Stimulated activated CD4-positive, alpha-beta T cell treated with anti-CD3 and anti-CD28 coated beads, TNF-alpha, amount 100 ng/mL, for 48 hours (primary cell): ENCODE measurements at places on chromosomes 16 and 17.
A peak's percentile ranks its signal among the peaks of the same experiment; 100 is the strongest.

- DNase-seq, result no peak
Measured at GRCh38 chr17:10265100-10265810, 66.8 kb upstream of the GAS7 start.

- DNase-seq, result no peak
Measured at GRCh38 chr16:58276346-58276951, 18.4 kb downstream of the PRSS54 start.

- DNase-seq, result no peak
Measured at GRCh38 chr16:14179116-14179515, 108.0 kb downstream of the MRTFB start.

DNA sequence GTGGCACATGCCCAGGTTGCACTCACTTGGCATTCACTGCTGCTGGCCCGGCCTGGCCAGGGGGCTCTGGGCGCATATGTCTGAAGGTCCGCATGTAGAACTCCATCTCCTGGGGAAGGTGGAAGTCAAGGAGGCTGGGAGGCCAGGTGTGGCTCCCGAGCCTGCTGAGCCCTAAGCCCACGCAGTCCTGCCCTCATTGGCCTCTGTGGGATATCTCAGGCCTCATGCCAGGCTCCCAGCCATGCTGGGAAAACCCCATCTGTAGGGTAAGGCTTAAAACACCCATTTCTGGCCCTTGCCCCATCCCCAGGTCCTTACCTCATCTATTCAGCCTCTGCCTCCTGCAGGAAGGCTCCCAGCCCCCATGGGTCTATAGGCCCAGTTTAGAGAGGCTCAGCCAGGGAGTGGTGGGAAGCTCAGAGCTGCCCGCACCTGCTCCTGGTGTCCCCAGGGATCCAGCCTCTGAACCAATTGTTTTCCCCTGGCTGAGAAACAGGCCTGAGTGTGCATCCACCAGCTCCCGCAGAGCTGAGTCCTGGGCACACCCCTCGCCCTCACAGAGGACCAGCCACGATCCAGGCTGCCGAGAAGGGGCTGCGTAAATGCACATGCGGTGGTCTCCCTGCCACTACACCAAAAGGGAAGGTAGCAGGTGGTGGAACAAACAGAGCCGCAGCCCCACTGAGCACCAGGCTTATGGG lies 2.3 kb upstream of the TPPP3 start:
- DNase-seq, result no peak

- DNase-seq, result peak; percentile 43
Measured at GRCh38 chr16:85554889-85555718, 58.0 kb upstream of the GSE1 start.

DNA sequence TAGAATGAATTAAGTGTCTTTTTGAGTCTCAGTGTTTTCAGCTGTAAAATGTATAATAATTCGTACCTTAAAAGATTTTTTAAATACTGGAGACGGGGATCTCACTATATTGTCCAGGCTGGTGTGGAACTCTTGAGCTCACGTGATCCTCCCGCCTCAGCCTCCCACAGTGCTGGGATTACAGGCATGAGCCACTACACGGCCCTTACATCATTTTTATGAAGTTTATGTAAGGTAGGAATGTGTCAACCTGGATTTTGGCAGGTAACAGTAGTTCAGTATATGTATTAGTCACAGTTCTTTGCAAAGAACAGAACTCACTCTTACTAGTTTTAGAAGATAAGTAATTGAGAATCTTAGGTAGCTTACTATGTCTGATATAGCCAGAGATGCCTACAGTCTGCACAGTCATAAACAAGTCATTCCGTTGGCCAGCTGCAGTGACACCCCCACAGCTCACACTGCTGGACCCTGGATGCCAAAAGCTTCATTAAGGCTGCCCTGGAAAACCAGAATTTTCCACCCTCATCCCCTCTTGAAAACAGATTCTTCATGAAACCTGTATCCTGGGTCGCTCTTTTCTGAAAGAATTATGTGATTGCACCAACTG lies 583 bp upstream of the COX6A2 start:
- no peak for DNase-seq

DNA sequence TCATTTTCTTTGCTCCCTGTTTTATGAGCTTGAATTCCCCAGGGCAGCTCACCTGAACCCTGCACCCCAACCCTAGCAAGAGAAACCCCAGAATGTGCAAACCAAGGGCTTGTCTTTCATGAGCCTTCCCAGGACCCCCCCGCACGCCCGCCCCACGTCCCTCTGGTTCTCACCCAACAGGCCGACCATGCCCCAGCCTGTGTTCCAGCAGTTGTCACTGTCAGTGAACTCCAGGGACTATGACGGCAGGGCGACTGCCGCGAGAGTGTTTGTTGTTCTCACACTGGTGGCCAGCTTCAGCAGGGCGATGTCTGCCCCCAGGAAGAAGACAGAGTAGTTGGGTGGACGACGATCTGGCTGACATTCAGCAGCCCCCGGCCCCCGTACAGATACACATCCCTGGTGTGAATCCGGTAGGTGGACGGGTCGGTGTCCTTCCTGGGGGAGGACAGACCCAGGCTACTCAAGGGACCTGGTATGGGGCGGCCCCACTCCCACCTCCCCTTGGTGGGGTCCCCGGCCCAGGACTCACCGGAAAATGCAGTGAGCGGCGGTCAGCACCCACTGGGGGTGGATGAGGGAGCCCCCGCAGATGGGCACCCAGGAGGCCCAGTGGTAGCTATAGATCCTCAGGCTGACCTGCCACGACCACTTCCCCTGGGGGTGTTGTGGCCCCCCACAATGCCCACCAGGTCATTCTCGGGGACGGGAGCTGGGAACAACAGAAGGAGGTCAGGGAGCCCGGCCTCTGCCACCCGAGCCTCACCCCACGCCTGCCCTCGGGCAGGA lies 20.1 kb downstream of the TPSD1 start:
- no peak for DNase-seq
